ENCODE measurements at places on chromosomes 1 and 21.
A peak's percentile ranks its signal among the peaks of the same experiment; 100 is the strongest.

DNA sequence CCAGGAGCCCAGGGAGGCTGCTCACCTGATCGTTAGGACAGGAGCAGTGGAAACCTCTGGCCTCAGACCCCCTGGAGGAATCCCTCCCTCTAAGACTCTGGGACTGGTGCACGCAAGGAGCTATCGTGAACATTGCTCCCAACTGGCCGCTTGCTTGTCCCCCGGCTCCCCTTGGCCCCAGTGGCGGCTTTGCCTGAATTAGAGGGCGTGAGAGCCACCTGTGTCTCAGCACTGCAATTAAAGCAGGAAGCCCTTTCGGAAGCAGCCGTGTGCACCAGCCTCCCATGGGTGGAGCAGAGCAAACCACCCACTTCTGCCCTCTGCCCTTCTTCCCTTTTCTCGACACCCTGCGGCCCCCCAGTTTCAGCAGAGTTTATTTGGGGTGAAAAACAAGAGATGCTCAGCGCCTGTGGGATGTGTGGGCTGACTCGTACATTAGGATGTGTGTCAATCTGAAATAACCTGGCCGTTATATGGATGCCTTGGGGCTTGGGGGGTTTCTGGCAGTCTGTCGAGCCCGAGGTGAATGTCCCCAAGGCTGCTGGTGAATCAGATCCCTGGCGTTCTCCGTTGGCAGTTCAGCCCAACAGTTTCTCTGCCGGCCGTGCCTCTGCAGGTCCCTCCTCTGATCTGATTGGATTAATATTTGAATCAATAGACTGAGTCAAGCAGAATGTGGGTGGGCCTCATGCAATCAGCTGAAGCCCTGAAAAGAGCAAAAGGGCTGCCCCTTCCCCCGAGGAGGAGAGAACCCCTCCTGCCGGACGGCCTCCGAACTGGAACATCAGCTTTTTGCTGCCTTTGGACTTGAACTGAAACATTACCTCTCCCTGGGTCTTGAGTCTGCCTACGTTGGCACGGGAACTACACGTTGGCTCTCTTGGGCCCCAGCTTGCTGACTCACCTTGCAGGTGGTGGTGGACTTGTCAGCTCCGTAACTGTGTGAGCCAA lies 7.3 kb upstream of the UMODL1 start:
- DNase-seq: peak; percentile 53

DNA sequence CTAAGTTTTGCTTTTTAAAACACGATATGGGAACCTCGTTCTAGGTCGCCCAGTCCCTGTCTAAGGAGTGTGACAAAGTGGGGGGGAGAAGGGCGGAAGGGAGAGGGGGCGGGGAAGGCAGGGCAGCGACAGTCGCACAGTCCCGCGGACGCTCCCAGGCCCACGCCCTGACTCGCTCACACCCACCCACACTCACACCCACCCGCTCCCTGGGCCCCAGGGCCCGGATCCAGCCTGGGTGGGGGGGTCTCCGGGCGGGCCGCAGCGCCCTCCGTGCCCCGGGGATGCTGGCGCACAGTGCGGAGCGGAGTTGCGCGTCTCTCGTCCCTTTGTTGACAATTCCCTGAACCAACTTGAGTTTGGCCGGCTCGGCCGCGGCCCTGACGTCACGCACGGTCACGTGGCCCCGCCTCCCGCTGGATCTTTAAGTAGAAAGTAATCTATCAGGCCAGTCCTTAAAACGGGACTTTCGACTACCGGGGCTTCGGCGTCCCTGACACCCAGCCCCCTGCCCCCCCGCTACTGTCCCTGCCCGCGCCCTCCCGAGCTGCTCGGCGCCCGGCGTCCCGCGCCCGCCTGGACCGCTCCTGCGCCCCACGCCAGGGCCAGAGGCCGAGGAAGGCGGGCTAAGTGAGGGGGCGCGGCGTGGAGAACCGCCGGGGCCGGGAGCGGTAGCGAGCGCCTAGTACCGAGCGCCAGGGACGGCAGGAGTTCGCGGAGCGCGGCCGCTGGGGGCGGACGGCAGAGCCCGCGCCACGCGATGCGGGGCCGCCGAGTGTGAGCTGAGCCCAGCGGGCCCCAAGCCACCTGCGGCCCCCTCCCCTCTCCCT lies at the start of gene FOXD3:
TSS of gene FOXD3 (plus strand) at position 454 of the 830 bp plus-strand sequence. CDS start 492 bp downstream, outside the sequence.
- DNase-seq: no peak

GRCh38 chr1:81885291-81885690 lies 84.6 kb downstream of the ADGRL2 start:
- no peak for DNase-seq

- no peak for DNase-seq
Measured at GRCh38 chr1:22319608-22320007, 132.0 kb upstream of the ZBTB40 start.

- no peak for DNase-seq
Measured at GRCh38 chr1:231108516-231109302, 53.1 kb upstream of the TRIM67 start.

- DNase-seq: no peak
Measured at GRCh38 chr1:91712981-91713841, 172.7 kb downstream of the TGFBR3 start.

DNA sequence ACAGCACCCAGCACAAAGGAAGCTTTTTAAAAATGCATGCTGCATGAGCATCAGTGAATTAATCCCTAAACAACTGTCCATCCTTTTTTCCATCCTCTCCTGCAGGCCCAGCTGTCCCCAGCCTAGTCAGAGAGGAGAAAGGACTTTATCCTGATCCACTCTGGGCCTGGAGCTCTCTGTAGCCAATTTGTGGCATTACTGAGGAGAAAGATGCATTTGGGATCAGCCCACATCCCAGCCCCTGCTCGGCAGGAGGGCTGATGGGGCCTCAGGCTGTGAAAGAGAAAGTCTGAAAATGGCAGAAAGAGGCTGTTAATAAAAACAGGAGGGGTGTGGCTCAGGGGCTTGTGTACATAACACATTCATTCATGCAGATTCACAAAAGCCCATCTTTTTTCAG lies 37.5 kb upstream of the ATP2B4 start:
- no peak for DNase-seq

DNA sequence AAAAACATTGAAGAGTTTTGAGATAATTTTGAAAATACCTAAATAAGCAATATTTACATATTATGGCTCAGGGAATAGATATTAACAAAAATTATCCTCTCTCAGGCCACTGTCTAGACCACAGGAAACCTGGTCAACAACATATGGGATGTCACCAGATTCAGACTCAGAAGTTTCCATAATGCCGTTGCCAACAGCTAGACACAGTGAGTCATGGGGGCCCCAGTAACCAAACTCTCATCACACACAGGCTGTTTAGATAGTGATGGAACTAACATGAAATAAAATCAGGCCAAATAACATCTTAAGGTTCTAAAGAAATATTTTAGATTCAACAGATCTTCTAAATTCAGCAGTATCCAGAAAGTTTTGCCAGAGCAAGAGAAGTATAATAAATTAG lies 681.7 kb upstream of the ADAMTS5 start:
- DNase-seq: no peak

DNA sequence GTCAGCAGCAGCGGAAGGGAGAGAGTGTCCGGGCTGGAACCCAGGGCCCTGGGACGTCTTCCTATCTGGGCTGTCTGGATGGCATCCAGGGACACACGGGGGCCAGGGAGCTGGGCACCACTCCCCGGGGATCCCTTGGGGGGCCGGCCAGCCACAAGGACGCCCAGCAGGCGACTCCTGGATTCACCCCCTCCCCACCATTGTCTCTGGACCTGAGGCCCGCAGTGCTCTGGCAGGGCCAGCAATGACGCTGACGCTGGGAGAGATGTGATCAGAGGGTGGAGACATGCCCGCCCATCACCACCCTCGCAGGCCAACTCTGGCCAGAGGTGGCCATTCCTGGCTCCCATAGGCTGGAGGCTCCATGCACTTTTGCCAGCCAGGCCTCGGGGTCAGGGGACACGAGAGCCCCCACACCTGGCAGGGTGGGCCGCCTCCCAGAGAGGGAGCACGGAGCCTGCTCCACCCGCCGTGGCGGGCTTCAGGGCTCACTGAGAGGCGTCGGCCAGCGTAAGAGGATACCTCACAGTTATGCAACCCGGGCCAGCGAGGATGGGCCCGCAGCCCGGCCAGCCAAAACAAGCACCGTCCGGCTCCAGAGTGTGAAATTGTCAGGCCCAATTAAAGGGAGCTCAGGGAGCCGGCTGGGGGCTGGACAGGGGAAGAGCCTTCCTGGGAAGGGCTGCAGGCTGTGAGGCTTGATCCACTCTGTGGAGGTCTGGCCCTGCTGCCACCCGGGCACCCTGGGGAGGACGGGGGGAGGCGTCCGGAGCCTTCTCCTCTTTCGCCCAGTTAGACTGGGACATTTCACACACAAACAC lies 10.3 kb downstream of the ACTRT2 start:
- DNase-seq: no peak

GRCh38 chr1:82108843-82109242 lies 308.1 kb downstream of the ADGRL2 start:
- no peak for DNase-seq

- DNase-seq: no peak
Measured at GRCh38 chr1:221747839-221748238, 6.0 kb upstream of the DUSP10 start.

- DNase-seq: no peak
Measured at GRCh38 chr1:246139745-246140182, 367.3 kb downstream of the SMYD3 start.

GRCh38 chr21:40447016-40447415 lies 399.9 kb downstream of the DSCAM start:
- DNase-seq: no peak

DNA sequence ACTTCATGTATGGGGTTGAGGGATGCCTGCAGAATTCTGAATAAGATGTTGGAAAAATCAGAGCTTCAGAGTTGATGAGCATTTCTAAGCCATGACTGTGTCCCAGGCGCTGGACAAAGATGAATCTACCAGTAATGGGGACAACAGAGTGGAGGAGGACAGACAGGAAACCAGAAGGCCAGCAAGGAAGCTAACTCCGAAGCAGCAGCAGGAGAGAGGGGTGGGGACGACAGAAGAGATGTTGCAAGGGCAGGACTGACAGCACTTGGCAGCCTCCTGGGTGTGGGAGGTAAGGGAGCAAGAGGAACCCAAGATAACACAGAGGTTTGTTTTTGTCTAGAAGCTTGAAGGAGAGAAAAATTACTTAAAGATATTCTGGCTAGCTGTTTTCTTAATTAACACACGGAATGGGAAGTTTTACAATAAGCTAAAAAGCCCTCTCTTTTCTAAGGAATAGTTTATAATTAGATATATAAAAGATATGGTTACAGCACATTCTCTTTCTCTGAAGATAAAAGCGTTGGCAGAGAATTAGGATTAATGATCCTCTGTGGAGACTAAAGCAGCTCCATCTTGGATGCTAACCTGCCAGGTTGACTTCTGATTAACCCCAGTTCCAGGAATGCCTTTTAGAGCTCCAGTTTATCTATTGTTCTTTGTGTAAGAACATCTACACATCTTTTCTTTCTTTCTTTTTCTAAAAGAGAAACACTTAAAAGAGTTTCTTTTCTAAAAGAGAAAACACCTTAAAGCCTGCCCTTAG lies 92.7 kb downstream of the TENT5C start:
- no peak for DNase-seq

- no peak for DNase-seq
Measured at GRCh38 chr1:225763716-225764548, 13.7 kb upstream of the SRP9 start.

DNA sequence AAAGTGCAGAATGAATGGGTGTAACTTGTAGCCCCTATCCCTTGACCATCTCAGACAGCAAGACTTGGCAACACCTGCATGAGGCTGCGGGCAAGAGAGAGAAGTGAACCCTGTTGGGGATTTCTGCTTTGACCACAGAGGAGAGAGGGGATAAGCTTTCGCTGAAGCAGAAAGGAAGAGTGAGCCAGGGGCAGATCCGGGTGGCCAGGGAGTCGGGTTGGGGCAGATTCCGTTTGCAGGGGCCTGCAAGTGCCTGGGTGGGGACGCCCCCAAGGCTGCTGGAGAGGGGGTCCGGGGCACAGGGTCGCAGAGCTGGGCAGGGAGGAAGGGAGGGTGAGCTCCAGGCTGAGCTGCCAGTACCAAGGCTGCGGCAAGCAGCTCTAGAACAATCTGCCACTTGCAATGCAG lies 25.3 kb upstream of the PIK3CD start:
- no peak for DNase-seq

GRCh38 chr1:163071405-163072255 lies 2.5 kb downstream of the RGS4 start:
- DNase-seq: no peak

DNA sequence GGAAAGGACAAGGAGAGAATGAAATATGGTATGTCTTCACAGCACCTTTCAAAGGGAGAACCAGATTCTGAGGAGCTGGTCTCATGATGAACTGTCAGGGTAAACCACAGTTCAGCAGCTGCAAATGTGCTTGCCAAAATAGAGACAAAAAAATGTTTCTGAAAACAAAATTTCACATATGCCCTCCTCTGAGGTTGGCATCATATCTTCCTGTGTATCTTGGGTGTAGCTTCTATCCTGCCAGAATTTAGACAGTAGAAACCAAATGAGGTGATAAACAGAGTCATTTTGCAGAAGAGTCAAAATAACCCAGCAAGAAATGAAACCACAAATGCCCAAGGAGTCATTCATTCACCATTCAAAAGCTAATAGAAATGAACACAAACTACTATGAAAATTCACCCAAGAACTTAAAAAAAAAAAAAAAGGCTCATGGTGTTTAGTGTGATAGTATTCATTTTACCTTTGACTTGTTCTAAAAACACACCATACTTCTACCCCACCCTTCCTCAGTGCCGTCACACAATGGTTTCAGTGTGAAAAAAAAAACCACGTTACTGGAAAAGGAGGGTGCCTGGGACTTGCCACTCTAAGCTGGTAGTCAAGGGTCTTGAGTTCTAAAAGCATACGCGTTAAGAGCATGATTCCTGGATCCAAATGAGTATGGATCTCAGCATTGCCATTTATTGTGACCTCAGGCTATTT lies 18.5 kb downstream of the SELL start:
- no peak for DNase-seq

DNA sequence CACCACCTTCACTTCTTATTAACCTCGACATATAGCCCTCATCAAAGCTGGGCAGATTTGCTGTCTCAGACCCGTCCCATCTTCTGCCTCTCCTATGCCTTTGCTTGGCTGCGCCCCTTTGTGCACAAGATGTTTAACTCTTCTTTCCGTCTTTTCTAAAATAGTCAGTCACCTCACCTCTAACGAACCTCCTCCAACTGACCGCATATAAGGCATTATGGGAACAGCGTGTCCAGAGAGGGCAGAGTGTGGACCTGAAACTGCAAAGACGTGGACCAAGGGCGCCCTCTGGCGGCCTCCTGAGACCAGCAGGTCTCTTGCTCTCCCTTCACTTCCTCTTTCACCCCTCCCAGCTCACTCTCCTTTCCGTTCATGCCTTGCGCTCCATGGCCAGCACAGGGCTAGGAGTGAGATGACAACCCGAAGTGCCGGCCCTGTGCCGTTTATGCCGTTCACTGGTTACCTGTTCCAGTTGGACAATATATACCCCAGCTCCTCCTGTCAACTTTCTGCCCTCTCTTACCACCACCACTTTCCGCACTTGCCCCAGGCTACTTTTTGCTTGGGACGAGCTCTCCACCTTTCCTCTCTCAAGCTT lies 2.5 kb upstream of the METTL25B start:
- peak; percentile 64 for DNase-seq

DNA sequence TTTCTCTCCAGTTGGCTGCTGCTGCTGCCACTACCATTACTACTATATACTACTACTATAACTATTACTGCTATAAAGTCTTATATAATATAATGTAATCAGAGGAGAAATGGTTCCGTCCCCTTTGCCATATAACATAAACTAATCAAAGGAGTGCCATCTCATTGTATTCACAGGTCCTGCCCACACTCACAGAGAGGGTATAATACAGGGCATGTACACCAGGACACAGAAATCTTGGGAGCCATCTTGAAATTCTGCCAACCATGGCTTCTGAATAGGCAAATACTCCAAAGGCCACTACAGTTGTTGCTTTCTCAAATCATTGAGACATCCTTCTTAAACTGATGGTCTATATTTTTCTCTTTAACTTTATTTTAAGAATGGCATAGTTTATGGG lies 6.9 kb upstream of the ZRANB2 start:
- DNase-seq: no peak
